ENCODE measurements at places on chromosomes 2 and 18.
A peak's percentile ranks its signal among the peaks of the same experiment; 100 is the strongest.

- no peak for DNase-seq
Measured at GRCh38 chr2:61353909-61354308, 117.0 kb downstream of the USP34 start.

GRCh38 chr2:71933467-71934319 lies 214.0 kb downstream of the CYP26B1 start:
- no peak for DNase-seq

DNA sequence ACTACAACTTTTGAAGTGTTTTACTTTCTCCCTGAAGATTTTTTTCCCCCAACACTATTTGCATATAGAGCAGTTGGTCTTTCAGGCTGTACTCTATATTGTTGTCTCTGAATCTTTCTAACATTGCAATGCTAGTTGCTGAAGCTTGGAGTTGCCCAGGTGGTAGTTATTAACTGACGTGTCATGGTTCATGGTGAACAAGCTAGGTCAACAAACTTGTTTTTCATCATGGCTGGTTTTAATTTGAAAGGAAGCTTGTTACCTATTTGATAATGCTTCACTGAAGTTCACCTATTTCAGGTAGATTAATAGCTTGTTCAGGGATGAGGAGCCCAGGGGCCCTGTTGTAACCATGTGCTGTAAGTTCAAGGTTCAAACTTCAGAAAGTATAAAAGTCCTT lies 158.8 kb upstream of the ZEB2 start:
- no peak for DNase-seq

DNA sequence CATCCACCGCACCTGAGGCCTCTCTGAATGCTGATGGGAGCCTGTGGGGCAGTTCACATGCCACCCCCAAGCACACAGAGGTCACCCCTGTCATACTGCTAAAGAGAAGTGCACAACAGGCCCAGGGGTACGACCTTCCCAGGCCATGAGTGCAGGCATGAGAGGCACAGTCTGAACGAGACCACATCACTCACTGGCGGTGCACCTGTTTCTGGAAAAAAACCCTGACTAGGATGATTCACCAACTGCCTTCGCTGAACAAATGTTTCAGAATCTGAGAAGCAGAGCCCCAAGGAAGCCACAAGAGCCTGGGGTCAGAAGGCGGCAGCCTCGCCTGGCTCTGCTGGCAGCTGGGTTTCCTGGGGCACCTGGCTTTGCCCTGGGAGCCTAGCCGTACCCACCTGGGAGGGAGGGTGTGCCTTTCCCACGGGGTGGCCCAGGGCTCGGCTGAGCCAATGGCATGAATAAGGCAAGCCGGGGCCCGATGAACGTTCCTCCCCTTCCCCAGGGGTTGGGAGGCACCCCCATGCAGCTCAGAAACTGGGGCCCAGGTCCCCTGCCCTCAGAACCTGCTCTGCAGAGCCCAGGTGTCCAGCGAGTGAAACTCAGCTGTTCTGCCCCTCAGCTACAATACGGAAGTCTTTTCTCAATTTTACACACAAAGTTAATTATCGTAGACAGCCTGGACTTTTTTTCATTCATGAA lies 73.8 kb downstream of the HDAC4 start:
- peak; percentile 73 for DNase-seq

- DNase-seq = no peak
Measured at GRCh38 chr2:111100765-111101162, 19.9 kb upstream of the BCL2L11 start.

DNA sequence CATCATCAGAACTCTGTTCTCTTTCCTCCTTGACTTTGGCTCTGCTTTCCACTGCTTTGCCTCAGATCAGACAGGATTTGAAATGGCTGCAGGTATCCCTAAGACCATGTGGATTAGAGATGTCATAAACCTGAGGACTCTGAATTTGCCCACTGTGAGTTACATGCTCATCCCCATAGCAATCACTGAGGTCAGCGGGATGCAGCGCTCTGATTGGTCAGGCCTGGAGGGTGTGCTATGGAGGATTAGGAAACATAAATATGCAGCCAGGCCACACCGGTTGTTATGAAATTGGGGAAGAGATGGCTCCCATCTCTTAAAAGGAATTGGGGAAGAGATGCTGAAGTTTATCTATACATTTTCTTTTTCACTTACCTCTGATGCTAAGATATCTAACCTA lies 73.7 kb upstream of the DNAJC10 start:
- DNase-seq = no peak

GRCh38 chr2:216589791-216590190 lies 43.4 kb upstream of the IGFBP2 start:
- no peak for DNase-seq

GRCh38 chr2:105771836-105772235 lies 27.1 kb downstream of the NCK2 start:
- DNase-seq = no peak

GRCh38 chr2:225207043-225207442 lies 164.8 kb upstream of the DOCK10 start:
- DNase-seq = no peak

- no peak for DNase-seq
Measured at GRCh38 chr2:199339891-199340605, 117.7 kb downstream of the SATB2 start.

GRCh38 chr2:40400336-40400953 lies 51.4 kb downstream of the SLC8A1 start:
- no peak for DNase-seq

DNA sequence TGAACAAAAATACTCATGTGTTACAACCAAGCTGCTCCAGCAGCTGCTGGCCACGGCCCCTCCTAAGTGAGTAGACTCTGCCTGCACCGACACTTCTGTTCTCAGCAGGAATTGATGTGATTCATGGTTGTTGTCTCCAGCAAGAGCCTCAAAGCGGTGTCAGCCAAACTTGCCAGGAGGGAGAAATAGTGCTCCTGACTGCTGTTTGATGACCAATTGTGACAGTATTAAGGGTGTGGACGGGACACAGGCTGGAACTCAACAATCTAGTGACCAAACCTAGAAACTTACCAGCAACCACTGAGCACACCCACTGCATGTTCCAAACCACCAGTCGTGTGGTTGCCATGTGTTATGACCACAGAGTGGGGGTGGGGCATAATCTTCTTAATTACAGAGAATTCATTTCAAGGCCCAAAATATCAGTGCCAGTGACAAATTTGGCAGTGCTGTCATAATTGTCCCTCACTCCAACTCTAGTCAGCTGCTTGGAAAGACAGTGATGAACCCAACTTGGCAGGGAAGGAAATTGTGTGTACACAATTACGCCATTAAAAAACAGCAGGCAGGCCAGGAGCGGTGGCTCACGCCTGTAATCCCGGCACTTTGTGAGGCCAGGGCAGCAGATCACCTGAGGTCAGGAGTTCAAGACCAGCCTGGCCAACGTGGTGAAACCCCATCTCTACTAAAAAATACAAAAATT lies 30.4 kb downstream of the FBLN7 start:
- DNase-seq = no peak

DNA sequence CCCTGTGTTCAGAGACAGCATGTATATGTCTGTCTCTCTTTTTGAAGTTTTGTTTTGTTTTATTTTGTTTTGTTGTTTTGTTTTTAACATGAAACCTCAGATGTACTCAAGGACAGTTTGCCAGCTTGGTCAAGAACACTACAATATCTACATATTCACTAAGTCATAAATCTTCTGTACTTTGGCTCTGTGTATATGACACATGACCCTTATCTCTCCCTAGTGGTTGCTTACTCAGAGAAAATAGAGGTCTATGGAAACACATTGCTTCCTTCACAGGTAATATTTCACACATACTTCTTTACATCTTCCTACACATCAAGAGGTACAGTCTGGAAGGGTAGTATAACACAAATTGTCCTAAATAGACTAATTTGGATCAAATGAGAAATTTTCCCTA lies 312.6 kb upstream of the VRK2 start:
- DNase-seq = no peak

DNA sequence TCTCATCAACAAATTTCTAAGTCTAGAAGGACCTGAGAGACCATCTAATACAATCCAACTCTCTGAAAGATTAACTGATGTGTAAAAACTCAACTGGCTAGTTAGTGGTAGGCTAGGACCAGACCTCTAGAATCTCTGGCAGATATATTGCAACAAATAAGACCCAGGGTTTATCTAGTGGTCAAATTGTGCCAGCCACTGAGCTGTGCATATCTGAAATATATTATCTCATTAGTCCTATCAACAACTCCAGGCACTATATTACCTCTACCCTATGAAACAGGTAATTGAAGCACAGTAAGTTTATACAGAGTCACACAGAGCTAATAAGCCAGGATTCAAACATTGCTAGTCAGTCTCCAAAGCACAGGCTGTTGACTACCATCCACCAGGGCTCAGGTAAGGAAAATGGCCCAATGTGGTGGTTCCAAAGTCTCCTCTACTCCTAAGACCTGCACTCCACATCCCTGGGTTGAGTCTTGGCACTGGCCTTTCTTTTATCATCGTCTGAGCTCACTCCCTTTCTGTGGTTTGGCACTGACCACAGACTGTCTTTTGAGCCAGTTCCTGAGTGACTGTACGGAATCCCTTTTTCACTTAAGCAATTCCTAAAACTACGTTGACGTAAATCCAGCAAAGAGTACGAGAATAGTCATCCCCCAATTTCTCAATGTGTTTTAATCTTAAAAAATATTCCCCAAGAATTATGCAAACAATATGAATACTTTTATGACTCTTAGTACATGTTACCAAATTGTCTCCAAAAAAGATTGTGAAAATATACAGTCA lies 11.9 kb upstream of the PID1 start:
- DNase-seq = no peak

DNA sequence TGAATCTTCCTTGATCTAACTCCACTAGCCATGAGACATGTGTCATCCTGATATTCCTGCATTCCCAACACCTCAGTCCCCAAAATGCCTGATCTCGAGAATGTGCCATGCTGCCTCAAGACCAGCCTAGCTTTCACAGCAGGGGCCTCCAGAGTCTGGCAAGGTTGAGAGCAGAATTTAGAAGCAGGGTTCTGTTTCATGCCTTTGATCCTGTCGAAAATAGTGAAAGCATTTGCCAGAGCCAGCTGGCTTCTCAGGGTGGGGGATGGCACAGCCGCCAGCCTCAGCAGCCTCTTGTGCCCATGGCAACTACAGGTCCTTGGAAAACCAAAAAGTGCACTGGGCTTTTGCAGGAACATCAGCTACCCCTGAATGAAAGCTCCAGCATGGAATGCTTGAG lies 143.5 kb downstream of the RTN4 start:
- no peak for DNase-seq

- DNase-seq = no peak
Measured at GRCh38 chr18:54973046-54973445, 13.8 kb upstream of the CCDC68 start.

DNA sequence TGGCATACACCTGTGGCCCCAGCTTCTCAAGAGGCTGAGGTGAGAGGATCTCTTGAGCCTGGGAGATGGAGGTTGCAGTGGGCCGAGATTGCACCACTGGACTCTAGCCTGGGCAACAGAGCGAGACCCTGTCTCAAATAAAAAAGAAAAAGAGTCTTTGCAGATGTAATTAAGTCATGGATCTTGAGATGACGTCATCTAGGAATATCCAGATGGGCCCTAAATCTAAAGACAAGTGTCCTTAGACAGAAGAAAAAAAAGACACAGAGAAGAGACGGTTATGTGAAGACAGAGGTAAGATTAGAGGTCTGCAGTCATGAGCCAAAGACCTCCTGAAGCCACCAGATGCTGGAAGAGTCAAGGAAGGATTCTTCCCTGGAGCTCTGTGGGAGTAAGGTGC lies 74.3 kb downstream of the RHOB start:
- DNase-seq = no peak

DNA sequence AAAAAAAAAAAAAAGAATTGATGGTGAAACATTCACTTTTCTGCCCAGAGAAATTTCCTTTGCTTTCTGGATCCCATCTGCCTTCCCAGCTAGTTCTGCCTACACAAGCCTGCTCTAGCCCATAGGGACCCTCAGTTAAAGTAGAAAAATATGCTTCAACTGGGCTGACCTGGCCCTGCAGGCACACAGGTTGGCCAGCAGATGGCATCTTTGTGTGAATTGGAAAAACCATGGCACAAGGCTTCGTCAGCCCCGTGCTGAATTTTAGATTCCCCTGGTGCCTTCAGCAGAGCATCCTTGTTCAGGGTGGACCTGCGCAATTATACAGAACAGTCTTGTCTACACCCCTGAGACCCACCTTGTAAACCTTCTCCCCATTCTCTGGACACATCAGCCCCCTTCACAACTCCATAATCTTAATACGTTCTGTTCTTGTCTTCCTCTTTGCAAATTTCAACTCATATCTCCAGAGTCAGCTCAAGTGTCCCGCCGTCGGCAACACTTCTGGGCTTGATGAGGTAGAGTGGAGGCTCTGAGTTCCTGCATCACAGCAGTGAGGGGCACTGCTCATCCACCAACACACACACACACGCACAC lies 114.5 kb downstream of the INSIG2 start:
- DNase-seq = peak; percentile 58

GRCh38 chr18:48319801-48320638 lies 89.2 kb downstream of the ZBTB7C start:
- no peak for DNase-seq

DNA sequence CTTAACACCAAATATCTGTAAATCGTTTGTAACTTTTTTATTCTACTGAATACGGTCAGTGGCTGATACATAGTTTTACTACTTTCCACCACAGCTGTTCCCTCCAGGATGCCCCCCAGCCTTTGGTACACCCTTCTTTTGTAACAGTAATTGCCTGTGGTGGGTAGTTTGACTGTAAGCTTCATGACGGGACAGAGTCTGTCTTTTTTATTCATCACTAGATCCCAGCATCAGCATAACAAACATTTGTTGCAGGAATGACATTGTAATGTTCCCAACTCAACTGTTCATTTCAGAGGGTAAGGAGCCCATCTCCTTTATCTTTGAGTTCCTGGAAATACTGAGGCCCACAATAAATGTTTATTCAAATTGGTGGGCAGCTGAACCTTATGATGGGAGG lies 67.5 kb downstream of the MBOAT2 start:
- no peak for DNase-seq

DNA sequence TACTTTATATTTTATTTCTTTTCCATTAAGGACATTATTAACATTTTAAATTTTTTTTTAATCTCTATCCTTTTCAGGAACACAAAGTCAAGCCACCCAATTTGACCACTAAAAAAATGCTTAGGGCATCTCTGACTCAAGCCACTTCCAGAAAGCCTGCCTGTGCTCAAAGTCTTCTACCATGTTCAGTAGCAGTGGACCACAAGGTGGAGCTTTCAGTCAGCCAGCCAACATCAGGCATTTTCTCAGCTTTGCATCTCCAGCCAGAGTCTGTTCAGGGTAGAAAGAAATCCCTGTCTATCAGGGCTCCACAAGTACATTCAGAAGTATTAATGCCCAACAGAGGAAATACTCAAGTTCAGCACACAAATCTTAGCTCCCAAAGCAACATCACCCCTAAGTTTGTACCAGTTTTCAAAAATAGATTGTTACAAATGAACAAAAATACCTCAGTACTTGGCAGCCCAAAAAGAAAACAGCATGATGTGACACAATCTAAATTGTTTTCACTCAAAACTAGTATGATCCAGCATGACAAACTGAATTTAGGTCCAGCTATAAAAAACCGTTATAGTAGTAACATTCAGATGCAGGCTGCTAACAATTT lies 37.6 kb downstream of the C18orf63 start:
- peak; percentile 45 for DNase-seq

Measured in activated CD4-positive, alpha-beta T cell treated with anti-CD3 and anti-CD28 coated beads for 4 hours (primary cell).